Tibial artery (tissue), 4 donors: ENCODE measurements at places on chromosomes 3 and 15.

- DNase-seq, result no peak
Measured at GRCh38 chr15:32690941-32691688, 26.7 kb upstream of the GREM1 start.

DNA sequence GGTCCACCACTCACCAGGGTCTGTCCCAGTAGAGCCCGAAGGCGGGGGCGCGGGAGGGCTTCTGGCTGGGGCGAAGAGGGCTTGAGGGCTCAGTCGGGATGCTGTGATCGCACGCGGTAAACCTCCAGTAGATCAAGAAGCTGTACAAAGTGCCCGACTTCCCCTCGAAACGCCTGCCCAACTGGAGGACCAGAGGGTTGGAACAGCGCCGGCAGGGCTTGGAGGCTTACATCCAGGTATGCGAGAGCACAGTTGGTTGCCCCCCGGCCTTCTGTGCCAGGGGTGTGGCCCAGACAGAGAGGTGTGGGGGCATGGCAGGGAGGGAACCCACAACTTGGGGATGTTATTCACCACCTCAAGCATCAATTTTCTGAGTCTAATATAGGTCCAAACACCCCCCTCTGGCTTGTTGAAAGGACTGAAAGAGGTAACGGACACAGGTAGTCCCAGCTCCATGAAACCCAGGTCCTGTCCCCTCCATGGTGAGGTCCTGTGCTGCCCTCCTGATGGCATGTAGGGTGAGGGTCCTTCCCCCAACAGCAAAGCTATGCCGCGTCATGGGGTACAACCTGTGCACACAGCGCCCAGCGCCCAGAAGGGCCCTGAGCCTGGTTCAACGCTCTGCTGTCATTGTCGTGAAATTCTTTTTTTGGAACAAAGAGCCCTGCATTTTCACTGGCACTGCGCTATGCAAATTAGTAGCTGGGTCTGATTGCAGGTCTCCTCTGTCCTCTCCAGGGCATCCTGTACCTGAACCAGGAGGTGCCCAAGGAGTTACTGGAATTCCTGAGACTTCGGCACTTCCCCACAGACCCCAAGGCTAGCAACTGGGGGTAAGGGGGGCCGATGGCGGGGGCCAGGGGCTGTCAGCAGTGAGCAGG lies 1.2 kb downstream of the SNX22 start:
- DNase-seq, result no peak

- no peak for DNase-seq
Measured at GRCh38 chr3:152270937-152271336, 2.2 kb downstream of the MBNL1 start.

DNA sequence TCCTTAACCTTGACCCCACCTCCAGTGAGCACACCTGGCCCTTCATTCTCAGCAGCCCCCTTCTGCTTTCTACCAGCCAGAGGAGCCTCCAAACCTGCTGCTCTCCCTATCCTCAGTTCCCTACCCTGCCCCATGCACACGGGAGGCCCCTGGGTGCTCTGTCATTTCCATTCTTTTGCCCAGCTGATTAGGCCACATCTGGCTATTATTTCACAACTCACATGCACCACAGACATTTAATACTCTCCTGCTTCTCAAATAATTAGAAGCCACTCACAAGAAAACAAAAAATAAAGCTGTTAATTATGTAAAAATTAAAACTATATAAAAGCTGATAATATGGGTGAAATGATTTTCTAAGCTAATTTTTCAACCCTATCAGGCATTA lies 50.7 kb downstream of the MYLK start:
- DNase-seq, result no peak

GRCh38 chr3:54845551-54845950 lies 82.3 kb downstream of the LRTM1 start:
- DNase-seq, result no peak

DNA sequence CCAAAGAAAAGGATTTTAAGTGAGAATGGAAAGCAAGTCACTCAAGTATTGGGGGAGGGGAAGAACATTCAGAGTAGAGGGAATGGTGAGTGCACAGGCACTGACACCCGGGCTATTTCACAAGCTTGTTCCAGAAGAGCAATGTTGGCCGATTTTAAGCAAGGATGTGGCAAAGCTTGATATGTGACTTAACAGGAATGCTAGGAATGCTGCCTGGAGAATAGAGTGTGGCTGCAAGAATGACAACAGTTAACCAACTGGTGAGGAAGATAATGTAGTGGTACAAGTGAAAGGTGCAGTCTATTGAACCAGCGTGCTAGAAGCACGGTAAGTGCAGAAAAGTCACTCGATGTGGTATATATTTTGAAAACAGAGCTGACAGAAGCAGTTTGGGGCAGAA lies 6.2 kb upstream of the CCDC80 start:
- DNase-seq, result no peak

GRCh38 chr3:117921411-117921810 lies 1113.2 kb downstream of the IGSF11 start:
- DNase-seq, result no peak

DNA sequence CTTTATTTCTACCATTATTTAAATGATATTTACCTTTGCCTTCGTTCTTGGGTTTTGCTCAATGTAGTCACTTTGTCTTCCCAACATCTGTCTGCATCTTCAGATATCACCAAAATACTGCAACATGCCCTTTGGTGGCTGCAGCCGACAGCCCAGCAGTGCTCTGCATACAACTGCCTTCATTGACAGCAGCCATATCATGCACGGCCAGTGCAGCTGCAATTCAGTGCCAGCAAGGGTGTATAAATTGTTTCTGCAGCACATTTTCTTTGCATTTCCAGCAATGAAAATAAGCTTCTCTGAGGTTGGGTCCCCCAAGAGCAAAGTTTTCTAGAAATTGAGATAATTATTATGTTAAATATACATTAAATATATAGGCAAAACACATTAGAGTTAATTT lies 6.0 kb upstream of the PLSCR5 start:
- DNase-seq, result no peak

DNA sequence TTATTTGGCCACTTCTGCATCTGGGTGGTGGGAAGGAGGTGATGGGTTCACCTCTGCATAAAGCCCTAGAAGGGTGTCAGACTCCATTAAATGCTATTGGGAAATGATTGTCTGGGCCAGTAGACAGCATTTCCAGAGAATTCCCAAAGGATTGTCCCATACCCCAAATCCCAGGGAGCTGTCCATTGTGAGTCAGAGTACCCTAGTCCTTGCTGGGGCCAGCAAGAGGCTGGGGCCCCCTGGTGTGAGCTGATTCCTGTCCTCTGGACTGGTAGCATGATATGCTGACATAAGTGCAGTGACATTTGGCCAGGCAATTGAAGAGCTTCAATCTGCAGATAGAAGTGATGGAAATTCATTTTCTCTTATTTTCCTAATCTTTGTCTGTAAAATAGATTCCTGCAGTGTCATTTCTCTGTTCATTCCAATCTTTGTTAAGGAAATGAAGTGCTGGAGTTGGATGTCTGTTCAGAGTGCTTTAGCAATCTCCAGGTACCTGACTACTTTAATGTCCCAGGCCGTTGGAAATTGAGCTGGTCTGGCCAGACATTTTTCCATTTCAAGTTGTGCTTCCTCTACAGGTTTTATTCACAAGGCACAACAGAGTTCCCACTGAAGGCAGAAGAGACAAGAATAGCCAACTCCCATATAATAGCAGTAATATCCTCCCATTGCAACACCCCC lies 91.2 kb downstream of the RPLP1 start:
- DNase-seq, result no peak

- DNase-seq, result no peak
Measured at GRCh38 chr3:112350018-112350810, 17.3 kb downstream of the CD200 start.
